ENCODE measurements at places on chromosomes 4 and X. TPM values are rescaled to one million over a fixed set of nuclear protein-coding genes. Genes with fewer than 3 reads are reported as not detected.

PORCN gene
- 7.3 TPM for total RNA-seq

STARD8 gene
- total RNA-seq, result 6.1 TPM

TMPRSS11F gene
- total RNA-seq, result not detected

GJB1 gene
- total RNA-seq, result not detected

CT45A1 gene
- total RNA-seq, result not detected

CHRNA9 gene
- total RNA-seq, result not detected

Measured in endothelial cell of coronary artery (primary cell).